ENCODE measurements at places on chromosomes 12 and 14. TPM values are rescaled to one million over a fixed set of nuclear protein-coding genes. Genes with fewer than 3 reads are reported as not detected.

The FGF6 gene
- total RNA-seq = not detected

The NKX2-8 gene
- not detected for total RNA-seq

The ATP2A2 gene
- total RNA-seq = 98.8 TPM

The KLRK1 gene
- not detected for total RNA-seq

The P2RX2 gene
- total RNA-seq = not detected

All from pericardium fibroblast (primary cell).